ENCODE measurements at places on chromosomes 4 and X. TPM values are rescaled to one million over a fixed set of nuclear protein-coding genes. Genes with fewer than 3 reads are reported as not detected.
A peak's percentile ranks its signal among the peaks of the same experiment; 100 is the strongest.

Gene GLRA2
- total RNA-seq = not detected

DNA sequence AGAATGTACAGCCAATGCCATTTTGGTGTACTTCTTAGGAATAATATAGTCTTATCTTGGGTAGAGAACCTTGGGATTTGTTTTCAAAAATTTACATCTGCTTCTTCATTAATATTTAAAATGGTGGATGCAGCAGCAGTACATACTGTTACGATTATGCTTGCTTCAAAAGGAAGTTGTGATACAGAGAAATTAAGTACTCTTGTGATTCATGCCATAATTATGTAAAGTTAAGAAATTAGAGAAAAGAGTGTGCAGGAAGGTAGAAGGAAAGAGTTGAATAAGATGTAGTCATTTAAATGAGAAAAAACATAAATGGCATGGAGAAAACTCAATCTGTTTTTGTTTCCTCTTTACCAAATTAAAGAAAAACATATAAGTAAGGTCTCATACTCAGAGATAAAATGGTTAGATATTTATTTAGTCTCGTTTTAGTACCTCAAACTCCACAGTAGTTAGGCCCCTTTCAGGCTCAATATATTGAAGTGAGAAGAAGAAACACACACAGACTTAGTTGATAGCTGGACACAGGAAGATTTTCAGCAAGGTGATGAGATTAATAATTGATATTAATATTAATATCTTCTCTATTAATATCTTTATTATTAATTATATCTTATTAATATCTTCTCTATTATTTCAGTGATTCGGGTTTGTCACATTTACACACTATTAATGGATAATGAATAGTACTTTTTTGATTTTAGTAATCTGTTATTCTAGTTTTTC, 70.1 kb upstream of the HPGD start:
- peak; percentile 20 for DNase-seq

Gene NXF3
- not detected for total RNA-seq

- no peak for DNase-seq
Measured at GRCh38 chr4:94803181-94803580, 45.4 kb downstream of the BMPR1B start.

DNA sequence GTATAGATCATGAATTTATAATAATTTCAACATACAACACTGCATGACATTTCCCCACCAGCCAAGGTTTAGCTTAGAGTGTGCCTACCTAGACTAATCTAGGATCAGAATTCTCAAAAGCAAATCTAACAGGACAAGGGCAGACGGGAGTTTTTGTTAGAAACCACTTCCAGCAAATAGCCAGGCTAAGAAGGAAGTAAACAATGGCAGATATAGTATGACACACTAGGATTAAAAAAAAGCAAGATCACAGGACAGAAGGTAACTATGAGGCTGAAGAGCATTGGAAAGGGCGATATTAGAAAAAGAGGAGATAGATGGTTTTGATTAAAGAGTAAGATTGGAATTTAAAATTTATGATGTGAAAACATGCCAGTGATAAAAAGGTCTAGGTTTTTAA, 124.8 kb downstream of the LRBA start:
- no peak for DNase-seq

Gene DMD
- total RNA-seq = 6.5 TPM

Gene IL2
- not detected for total RNA-seq

Gene ADH7
- not detected for total RNA-seq

GRCh38 chrX:39640866-39641265, 456.9 kb downstream of the BCOR start:
- DNase-seq = no peak

GRCh38 chr4:155889031-155889793, 14.3 kb upstream of the TDO2 start:
- peak; percentile 44 for DNase-seq

DNA sequence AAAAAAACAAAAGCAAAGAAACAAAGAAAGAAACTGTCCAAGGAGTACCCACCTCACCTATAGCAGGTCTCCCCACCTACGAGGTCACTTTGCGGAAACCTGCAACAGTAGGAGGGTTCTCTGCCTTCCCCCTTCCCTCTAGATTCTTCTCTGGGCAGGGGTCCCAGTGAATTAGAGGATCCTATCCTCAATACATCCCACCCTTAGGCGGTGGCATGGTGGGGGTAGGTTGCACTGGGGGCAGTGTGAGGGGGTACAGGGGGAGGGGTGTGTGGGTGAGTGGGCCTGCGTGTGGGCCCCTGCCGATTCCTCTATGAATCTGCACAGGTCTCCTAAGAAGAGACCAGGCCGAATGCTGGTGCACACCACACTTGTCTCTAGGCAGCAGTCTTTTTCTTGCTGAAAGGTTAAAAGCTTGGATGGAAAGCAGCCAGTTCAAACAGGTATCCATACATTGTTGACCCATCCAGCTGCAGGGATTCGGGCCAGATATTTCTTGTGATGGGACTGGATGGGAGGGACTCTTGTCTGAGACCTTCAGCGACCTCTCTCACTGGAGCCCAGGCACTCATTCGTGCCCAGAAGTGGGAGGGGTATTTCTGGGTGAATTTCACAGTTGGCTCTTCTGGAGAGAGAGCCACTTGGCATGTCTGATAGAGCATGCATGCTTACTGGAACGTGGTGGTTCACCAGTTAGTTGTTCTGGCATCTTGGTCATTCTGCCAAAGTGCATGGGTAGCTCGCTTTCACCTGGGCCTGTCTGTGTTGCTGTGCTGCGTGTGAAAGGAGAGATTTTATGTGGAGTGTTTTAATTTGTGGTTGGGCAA, 65.6 kb downstream of the NBDY start:
- no peak for DNase-seq

GRCh38 chrX:82765811-82766210, 742.3 kb upstream of the POU3F4 start:
- no peak for DNase-seq

DNA sequence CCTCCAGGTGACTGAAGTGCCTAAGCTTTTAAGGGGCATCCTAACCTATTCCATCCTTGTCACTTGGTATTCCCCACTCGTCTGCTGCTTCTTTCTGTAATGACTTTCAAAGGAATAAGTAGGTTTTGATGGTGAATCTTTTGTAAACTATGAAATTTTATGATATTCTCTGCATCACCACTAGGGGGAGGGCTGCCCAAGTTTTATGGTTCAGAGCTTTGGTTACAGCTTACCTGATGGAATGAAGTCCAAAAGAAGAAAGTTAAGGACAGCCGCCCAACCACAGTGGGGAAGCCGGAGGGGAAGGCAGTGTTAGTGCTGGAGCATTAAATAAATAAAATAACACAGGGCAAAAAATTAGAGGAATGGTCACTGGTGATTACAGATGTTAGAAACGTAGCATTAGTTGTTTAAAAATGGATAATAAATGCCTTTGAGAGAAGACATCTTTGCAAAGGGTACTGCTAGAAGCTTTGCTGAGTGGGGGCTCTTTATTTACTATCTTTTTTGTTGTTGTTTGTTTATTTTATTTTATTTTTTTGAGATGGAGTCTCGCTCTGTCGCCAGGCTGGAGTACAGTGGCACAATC, 204.9 kb downstream of the GBA3 start:
- DNase-seq = peak; percentile 18

GRCh38 chrX:12988797-12989196, 13.9 kb downstream of the TMSB4X start:
- peak; percentile 72 for DNase-seq

DNA sequence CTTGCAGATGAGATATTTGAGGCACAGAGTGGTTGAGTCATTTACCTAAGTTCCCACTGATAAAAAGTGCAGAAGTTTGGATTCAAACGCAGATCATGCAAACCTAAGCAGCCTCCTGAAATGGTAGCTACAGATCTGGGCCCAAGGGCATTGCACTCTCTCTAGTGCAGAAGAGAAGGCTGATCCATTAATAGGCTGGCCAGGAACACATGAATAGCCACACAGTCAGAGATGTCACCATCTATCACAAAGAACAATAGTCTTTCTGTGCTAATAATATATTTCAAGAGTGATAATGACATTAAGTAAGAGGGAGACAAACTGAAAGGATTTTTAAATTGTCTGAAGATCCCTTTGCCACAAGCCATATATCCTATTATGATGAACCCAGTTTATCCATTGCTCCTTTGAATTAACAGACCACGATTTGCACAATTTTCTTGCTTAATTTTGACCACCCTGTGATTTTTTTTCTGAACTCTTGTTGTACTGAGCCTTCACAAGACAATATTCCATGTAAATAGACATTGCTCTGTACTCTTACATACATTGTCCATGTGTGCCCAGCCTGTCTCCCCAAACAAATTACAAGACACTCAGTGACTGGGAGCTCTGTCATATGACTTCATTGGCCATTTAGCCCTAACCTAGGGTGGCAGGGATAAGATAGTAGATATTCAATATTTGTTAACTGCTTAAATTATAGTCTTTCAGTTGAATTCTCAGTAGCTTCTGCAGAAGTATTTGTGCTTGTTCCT, 112.4 kb upstream of the RBPJ start:
- DNase-seq = no peak

Gene RAB39B
- total RNA-seq = 0.03 TPM

Gene TEX13C
- total RNA-seq = not detected

Gene LINC00632
- not detected for total RNA-seq

GRCh38 chr4:7967063-7967440, 27.4 kb upstream of the AFAP1 start:
- no peak for DNase-seq

GRCh38 chr4:3673716-3674478, 92.3 kb upstream of the ADRA2C start:
- no peak for DNase-seq

Gene VSIG4
- not detected for total RNA-seq

GRCh38 chr4:181756451-181757095, 486.6 kb upstream of the TENM3 start:
- no peak for DNase-seq

DNA sequence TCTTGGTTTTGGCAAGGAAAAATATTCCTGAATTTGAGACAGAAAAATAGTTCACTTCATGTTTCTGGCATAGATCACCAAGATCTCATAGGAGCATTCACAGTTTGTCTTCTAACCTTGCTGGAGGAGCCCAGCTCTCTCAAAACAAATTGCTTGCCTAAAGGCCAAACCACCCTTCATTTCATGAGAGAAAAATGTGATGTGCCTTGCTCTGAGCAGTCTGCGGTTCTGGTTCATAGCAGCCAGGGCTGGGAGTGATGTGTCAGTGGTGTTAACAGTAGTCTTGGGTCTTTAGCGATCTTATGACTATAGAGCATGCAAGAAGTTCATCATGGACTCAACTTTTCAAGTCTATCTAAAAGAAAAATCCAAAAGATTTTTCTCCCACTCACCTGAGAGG, 183.3 kb downstream of the DCLK2 start:
- DNase-seq = no peak

Gene RNF212
- total RNA-seq = 0.17 TPM
